ENCODE measurements at places on chromosomes 4 and X.

DNA sequence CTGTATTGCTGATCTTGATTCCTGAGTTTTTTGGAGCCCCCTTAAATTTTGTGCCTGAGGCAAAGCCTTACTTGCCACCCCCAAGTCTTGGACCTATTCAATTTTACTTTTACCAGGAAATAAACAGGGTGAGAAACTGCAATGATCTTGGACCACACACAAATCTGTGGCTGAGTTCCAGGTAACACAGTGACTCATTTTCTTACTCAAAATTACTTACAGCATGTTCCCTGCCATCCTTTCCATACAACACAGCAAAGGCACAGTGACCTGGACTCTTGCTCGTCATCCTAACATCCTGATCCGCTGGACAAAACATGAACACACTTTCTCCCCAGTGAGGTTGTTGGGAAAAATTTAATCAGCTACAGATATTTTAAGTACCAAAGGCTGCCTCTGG lies 60.7 kb upstream of the S100G start:
- no peak for DNase-seq

DNA sequence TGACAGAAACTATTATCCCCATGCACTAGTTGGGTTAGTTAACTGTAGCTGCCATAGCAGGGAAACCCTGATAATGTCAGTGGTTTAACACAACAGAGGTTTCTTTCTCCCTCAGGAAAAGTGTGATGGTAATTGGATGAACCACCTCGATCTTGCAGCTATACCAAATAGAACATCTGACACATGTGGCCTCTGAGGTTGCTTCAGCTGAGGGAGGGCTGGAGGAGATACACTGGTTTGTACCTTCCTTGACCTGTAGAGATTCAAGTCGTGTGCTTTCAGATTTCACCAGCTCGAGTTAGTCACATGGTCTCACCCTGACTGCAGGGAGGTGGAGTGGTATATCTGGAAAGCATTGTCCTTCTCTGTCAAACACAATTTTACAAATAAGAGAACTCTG lies 147.2 kb upstream of the SFRP2 start:
- no peak for DNase-seq

DNA sequence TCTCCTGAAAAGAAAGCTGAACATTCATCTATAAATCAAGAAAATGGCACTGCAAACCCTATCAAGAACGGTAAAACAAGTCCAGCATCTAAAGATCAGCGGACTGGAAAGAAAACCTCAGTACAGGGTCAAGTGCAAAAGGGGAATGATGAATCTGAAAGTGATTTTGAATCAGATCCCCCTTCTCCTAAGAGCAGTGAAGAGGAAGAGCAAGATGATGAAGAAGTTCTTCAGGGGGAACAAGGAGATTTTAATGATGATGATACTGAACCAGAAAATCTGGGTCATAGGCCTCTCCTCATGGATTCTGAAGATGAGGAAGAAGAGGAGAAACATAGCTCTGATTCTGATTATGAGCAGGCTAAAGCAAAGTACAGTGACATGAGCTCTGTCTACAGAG lies 28.6 kb downstream of the PAQR3 start:
- no peak for DNase-seq

DNA sequence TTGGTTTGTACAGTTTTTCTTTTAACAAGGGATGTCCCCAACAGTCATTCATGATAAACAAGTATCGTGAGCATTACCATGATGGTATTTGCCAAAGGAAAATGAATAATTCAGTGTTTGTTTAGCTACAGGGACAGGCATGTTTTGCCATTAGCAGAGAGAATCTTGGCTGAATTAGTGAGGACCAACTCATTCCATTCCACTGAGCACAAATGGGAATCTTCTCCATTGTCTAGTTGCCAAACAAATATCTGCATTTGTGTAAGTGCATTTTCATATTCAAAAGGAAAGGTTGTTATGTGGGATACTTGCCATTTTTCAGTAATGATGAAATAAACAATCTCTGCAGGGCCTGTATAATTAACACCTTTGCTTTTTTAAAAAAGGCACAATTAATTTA lies 1762.6 kb downstream of the RPA4 start:
- DNase-seq: no peak

- no peak for DNase-seq
These were observed 188.9 kb upstream of the FAT1 start for GRCh38 chr4:186912606-186913005.

GRCh38 chrX:138996268-138996667 lies 284.8 kb upstream of the FGF13 start:
- DNase-seq: no peak

GRCh38 chr4:113586072-113586471 lies 175.5 kb downstream of the CAMK2D start:
- no peak for DNase-seq

DNA sequence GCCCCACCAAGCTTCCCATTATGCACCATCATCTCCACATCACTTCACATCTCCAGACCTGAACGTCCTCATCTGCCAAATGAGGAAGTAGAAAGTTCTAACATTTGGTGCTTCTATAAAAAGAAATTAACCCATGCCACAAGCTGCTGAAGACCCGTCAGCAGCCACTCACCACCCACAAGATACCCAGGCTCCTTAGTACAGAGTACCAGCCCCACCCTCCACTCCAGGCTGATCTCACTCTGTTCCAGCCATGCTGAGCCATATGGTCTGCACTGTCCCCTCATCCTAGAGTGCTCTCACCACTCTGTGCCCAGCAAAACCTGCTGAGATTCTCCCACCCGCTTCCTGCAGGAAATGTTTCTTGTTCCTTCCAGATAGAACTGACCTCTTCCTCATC lies 240.8 kb upstream of the PPARGC1A start:
- DNase-seq: no peak

DNA sequence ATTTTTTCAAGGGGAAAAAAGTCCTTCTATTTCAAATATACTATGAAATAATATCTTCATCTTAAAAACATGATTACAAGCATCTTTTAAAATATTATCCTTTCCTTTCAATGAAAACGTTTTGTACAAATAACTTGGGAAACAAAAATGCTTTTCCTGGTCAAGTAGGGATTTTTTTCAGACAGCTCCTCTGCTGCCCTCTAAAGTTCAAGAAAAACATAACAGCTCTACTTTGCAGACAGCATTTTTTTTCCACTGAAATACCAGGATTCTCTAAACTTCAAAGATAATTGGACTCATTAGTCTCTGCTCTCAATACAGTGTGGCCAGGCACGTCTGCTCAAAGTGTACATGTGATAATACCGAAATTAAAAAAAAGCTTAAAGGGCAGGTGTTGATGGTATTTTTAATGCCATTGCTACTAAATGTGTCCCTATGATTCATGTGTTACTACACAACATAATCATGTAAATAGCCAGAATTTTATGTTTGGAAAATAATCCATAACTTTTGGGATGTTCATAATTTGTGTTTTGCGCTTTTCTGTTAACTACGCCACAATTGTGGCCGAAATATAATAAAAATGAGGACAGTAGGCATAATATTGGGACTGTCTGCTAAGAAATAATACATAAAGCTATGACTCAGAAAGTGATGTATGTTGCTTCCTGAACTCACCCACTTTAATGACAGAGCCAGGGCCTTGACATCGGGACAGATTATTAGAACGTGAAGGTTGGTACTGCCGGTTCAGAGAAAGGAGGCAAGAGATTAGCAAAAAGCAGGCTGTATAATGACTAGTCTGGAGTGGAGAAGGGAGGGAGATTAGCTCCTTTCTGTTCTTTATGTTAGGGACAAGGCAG lies 478.9 kb downstream of the KCNIP4 start:
- no peak for DNase-seq

- DNase-seq: no peak
These were observed 2.3 kb upstream of the CHIC2 start for GRCh38 chr4:54066718-54067129.

GRCh38 chr4:8318509-8318908 lies 49.0 kb downstream of the HTRA3 start:
- no peak for DNase-seq

DNA sequence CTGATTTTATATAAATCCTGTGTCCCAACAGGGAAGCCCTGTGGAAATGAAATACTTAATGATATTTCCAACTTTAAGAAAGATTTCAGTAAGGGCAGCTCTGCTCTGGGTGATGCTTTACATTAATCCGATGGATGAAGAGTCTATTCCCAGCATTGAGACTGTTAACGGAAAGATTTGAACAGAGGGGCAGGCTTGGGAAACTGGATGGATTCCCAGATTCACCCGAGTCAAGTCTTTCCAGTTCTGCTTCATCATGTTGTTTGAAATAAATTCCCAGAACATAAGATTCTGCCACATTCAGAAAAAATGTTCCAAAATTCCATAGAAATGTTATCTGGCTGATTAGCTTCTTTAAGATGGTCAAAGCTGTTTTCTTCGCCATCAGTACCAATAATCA lies 246.0 kb downstream of the FBXW7 start:
- DNase-seq: no peak

GRCh38 chr4:152672206-152673092 lies 7.3 kb downstream of the TMEM154 start:
- no peak for DNase-seq

DNA sequence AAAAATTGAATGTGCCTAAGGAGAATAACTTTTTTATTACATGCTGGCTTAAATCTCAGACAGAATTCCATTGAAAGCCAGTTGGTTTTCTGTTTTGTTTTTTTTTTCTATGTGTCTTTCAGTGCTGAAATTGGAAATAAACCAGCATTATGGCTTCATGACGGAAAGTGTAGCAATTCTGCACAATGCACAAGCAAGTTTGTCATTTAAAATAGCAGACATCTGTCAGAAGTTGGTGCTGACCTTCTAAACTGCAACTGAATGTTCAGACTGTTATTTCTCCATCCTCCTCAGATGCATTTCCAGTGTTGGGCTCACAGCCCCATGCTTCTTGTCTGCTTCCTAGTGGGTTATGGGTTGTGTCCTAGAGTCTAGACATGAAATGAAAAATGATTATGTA lies 107.2 kb upstream of the LIMCH1 start:
- no peak for DNase-seq

DNA sequence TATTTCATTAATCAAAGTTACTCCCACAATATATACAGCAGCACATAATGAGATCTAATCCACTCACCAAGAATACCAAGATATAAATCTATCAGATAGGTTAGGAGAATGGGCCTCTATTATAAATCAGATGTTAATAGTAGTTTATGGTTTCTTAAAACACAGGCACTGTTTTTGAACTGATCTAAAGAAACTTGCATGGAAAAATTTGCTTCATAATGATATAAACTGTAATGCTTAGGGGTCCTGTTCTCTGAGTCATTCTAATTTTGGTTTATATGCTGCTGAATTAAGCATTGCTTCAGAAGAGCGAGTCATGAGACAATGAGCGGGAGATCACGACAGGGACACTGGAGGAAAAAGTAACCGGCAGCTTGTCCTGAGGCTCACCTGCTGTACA lies 113.3 kb upstream of the OTUD4 start:
- DNase-seq: no peak

All from NCI-H748 treated with DMSO at 0.1 percent for 48 hours (cell line).